Stimulated activated CD4-positive, alpha-beta T cell treated with anti-CD3 and anti-CD28 coated beads, TNF-alpha, amount 100 ng/mL, for 24 hours (primary cell): ENCODE measurements at places on chromosomes 11 and 22.

DNA sequence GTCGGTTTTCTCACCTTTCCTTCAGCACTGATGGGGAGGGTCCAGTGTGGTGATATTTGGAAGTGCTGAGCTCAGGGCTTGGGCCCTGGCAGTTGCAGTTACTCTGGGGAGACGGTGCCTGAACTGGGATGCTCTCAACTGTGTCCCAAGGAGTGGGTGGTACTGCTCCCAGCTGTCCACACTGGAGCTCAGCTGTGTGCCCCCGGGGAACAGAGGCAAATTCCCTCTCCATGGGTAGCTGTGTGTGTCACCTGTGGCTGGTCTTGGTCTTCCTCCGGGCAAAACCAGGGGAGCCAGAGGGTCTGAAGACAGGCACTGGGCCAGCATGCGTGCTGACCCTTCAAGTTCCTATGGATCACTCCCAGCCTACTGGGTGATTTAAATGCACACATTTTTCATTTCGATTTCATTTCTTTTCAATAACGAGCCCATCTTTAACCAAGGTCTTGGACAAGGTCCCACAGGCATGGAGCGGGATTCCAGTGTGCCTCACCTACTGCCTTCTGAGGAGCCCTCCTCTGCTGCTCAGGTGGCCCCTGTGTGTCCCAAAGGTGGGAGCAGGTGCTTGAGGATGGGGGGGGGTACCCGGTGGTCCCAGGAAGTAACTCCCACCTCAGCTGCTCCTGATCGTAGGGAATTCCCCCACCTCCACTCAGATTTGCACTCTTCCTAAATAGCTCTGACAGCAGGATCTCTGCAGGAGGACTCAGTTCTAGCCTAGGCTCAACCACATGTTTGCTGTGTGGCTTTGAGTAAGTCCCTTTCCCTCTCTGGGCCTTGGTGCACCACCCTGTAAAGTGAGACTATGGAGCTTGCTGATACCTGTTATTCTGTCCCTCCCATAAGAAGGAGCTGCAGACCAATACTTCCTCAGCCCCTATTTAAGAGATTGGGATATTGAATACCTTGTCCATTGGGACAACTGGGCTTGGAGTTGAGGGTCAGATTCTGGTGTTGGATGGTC lies 16.8 kb downstream of the PRDM11 start:
- DNase-seq: no peak

DNA sequence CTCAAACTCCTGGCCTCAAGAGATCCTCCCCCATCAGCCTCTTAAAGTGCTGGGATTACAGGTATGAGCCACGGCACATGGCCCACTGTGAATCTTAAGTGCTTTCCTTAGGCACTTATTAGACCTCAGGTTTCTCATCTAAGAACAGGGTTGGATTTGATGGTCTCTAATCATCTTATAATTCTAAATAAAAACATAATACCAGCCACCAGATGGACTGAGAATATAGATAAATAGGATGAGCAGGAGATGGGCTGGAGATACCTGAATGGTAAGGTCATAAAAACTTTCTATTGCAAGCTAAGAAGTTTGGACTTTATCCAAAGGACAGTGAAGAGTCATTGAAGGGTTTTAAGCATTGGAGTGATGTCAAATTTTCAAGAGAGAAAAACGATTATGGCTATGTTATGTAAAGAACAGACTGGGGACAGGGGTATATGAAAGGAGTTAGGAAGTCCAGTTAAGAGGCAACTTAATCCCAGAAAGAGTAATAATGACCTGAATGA lies 85.2 kb downstream of the RELT start:
- no peak for DNase-seq

DNA sequence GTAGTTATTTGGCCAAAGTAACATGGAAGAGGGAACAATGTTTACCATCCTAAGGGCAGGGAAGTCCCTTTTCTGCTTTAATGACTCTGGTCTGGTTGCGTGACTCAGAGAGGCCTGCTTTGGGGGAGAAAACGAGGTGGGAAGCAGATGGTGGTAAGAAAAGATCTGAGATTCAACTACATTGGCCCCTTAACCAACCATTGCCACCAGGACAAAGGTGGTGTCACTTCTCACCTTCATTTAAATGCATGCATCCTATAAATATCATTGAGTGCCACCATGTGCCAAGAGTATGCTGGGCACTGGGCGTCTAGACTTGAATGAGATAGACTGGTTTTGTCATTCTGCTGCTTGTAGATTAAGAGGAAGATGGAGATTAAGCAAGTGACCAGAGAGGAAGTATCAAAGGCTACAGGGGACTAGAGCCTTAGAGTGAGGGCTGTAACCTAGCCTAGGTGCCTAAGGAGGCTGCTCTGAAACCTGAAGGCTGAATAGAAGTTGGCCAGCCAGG lies 3.6 kb upstream of the SORL1 start:
- no peak for DNase-seq

DNA sequence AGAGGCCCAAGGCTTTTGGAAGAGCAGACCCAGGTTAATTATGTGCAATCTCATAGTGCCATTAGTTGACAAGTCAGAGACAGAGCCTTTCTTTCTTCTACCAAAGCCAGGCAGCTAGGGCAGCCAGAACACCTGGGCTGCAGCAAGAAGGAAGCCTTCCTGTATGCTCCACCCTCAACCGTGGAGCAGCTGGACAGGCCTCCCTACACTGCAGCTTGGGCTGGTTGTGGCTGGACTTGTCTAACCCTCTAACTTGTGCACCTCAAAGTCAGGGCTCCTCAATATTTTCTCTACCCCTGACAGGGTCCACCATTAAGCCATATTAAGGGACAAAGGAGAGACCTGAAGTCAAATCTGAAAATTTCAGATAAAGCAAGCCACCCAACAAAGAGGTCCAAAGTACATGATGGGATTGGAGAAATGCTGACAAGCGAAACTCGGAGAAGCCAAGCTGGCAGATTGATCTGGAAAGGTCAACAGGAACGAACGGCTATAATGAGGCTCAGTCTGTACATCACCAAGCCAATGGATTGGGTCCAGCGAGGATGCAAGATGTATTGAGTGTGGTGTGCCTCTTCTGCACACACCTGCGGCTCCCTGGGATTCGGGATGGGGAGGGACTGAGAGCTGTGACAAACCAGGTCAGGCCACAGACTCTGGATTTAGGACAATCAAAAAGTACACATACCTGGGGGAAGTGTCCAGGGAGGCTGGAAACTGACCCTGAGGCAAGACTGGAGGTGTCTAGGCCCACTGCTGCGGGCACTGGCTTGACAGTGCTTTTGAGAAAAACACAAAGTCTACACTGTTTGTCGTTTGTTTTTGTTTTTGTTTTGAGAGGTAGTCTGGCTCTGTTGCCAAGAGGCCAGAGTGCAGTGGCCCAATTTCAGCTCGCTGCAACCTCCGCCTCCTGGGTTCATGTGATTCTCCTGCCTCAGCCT lies 11.7 kb upstream of the SLC43A3 start:
- DNase-seq: no peak

- no peak for DNase-seq
Observed at GRCh38 chr11:10478066-10478465, 23.0 kb downstream of the AMPD3 start.

DNA sequence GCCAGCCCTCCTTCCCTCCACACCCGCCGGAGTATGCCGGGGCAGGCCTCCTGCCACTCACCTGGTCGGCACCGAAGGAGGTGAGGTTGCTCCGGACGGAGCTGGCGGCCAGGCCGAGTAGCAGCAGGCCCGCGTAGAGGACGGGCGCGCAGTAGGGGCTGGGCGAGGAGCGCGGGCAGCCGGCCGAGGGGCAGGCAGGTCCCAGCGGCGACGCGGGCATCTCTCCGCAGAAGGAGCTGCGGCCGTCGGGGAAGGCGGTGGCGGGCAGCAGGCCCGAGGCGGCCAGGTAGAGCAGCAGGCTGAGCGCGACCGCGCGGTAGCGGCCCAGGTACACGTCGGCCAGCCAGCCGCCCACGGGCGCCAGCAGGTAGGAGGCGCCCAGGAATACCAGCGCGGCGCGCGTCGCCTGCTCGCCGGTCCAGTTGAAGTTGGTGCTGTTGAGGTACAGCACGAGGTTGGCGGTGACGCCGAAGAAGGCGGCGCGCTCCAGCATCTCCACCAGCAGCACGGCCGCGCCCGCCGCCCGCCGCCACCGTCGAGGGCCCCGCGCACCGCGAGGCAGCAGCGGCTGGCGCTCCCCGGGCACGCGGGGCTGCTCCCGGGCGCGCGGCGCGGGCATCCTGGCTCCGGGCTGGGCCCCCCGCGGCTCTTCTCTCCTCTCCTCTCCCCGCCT lies 907 bp downstream of the SLC15A3 start:
- no peak for DNase-seq

- DNase-seq: no peak
Observed at GRCh38 chr11:30502305-30502704, 83.8 kb downstream of the MPPED2 start.

GRCh38 chr11:130582981-130583380 lies 134.5 kb downstream of the ADAMTS15 start:
- DNase-seq: no peak

- DNase-seq: no peak
Observed at GRCh38 chr11:60362241-60362640, 16.1 kb upstream of the MS4A7 start.

DNA sequence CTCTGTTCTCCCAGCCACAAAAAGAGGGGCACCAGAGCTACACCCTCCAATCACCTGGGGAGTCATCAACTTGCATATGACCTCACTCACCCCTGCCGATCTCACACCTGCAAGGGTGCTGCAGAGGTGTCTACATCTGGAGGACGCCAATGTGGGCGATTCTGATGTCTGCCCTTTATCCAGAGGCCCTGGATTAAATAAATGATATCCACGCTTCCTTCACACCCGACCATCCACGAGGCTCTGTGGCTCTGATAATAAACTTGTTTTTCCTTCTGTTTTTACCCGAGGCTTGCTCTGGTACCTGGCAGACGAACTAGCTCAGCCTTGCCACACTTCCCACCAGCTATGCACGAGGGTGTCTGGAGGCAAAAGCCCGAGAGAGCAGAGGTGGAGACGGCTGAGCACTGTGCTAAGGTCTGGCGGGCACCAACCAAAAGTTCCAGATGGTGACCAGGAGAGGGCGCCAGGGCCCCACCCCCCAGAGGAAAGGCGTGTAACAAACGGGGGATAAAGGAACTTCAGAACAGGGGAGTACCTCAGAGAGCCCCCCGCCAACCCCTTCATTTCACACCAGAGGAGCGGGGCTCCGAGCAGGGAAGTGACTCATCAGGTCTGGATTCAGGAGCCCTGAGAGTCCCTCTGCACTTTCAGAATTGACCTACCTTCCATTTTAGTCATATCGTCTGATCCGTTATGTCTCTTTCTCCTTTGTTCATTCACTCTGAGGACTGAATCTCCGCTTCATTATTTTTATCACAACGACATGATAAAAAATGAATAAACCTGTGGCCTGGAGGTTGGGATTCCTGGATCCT lies 13.5 kb downstream of the SCN3B start:
- peak; percentile 42 for DNase-seq

GRCh38 chr22:48740086-48740730 lies 1087.5 kb downstream of the BRD1 start:
- DNase-seq: no peak

- no peak for DNase-seq
Observed at GRCh38 chr22:32771756-32772155, 29.7 kb upstream of the TIMP3 start.

DNA sequence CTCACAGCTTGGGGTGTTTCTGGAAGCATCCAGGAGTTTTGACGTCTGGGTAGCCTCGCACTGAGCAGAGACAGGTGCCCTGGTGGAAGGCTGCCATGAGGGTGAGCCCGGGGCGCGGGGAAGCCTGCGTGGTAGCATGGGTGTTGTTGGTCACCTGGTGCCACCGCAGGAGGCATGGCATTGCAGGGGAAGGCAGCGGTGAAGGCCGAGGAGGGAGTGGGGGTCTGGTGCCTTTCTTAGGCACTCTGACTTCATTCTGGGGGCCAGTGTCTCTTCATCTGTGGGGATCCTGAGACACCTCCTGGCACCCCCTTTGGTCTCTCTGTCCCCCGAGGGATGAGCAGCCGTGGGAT lies 271.2 kb downstream of the TBC1D22A start:
- DNase-seq: no peak

GRCh38 chr11:117462183-117462863 lies 134.7 kb downstream of the CEP164 start:
- DNase-seq: no peak

DNA sequence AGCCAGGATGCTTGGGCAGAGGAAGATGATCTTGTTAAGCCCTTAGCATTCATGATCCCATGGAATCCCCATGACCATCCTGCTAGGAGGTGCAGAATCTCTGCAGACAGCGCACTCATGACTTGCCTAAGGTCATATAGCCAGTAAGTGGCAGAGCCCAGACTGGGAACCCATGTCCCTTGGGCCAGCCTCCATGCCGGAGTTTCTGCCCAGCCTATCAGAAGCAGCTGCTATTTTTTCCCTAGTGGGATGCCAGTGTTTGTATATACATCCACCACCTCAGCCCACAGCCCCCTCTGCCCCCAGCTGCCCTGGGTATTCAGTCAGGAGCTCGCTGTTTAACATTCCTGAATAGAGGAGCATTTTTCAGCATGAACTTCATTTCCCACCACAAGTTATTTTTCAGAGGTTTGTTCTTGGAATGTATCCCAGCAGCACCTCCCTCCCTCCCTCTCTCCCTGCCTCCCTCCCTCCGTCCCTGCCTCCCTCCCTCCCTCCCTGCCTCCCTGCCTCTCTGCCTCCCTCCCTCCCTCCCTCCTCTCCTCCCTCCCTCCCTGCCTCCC lies 34.4 kb upstream of the SUSD2 start:
- DNase-seq: no peak

DNA sequence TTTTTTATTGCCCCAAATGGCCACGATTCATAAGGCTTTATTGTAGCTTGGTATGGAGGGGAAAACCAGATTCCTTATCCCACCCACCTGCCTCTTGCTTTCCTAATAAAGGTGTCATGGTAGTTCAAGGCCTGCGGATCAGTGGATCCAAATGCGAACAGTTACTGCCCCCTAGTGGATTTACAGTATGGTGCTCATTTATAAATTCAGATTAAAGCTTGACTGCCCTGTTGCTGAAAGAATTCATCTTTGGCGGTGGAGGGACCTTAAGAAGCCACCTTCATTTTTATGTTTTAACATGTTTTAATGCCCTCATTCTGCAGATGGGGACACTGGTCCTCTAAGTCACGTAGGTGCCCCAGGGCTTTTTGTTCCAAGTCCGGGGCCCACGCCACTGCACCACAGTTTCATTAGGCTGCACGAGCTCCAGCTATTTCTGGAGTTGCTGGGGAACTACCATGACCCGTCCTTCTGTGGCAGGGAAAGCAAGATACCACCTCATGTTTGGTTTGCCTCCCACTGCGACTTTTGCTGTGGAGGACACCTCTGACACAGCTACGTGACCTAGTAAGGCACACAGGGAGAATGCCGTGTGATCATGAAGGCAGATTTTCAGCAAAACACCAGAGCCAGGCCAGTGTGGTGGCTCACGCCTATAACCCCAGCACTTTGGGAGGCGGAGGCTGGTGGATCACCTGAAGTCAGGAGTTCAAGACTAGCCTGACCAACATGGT lies 15.6 kb upstream of the INCENP start:
- DNase-seq: no peak
